Femur (tissue), 1 donor: ENCODE measurements at places on chromosomes 6 and 20.

DNA sequence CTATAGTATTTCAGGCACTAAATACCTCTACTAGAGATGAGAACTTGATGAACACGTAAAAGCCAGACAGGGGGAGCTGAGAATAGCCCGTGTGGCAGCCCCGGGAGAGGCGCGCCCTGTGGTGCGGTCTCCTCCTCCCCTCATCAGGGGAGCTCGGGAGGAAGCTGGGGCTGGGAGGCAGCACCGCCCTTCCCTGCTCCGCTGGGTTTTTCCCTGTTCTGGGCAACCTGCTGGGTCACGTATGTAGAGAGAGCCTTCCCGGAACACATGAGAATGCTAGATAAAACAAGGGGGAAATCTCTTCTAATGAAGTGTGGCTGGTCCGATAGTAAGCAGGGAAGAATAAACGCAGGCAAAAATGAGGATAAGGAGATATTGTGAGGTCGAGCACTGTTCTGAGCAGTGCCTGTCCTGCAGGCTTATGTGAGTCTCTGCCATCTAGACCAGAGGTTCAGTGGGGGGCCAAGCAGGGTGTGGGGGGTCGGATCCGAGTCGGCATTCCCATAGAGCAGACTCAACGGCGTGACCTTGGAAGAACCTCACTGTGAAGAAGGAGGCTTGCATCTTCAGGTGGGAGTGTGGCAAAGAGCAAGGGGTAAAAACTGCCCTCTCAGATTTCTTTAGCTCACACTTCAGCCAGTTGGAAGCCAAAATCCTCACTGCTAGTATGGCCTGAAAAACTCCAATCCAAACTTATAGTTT lies 13.4 kb upstream of the RPS6KA2 start:
- DNase-seq = no peak

DNA sequence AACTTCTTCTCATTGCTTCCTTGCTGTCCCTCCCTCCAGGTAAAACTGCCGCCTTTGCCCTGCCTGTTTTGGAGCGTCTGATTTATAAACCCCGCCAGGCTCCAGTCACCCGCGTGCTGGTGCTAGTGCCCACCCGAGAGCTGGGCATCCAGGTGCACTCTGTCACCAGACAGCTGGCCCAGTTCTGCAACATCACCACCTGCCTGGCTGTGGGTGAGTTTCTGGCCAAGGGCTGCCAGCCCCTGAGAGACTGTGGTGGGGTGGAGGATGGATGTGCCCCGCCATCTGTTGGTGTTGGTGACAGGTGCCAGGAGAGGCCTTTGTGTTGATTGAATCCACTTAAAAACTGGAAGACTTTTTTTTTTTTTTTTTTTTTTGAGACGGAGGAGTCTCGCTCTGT lies 9.5 kb downstream of the DDX27 start:
- no peak for DNase-seq

GRCh38 chr6:135147637-135148592 lies 33.2 kb upstream of the MYB start:
- no peak for DNase-seq

DNA sequence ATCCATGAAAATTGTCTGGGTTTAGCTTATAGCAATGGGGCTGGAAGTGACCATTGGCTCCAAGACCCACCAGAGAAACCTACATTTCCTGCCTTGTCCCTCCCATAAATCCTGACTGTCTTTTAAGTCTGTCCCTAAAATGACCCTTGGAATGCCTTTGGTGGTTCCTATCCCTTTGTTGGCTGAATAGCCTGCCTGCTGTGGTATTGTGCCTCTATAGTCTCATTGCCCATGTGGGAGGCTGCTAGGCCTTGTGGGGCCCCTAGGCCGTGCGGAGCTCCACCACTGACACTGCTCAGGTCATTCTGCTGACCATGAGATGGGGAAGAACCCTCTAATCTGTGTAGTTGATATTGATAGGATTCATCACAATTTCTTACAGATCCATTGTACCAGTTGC lies 43.3 kb downstream of the SCP2D1 start:
- no peak for DNase-seq

- DNase-seq = peak; percentile 94
Measured at GRCh38 chr20:36573103-36573797, at the start of gene TGIF2. TSS of gene TGIF2 (plus strand) at chr20:36573597. CDS start at chr20:36578775, 5,178 bp downstream.

GRCh38 chr6:25053875-25054371 lies 118.2 kb upstream of the RIPOR2 start:
- no peak for DNase-seq

DNA sequence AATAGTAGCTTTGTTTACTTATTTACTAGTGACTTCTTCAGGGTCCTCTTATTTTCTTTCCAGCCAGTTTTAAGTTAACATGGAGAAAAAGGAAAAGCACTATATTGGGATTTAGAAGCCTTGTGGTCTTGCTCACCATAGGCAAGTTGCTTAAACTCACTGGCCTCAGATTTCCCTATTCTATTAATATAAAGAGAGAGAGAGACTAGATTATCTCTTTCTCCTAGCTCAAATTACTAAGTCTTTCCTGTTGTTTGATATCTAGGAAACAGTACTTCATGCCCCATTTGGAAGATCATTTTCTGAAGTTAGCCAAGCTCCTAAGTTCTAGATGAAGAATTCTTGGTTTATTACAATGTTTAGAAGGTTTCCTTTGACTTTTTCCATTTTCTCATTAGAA lies 32.5 kb downstream of the CTNNBL1 start:
- DNase-seq = no peak

DNA sequence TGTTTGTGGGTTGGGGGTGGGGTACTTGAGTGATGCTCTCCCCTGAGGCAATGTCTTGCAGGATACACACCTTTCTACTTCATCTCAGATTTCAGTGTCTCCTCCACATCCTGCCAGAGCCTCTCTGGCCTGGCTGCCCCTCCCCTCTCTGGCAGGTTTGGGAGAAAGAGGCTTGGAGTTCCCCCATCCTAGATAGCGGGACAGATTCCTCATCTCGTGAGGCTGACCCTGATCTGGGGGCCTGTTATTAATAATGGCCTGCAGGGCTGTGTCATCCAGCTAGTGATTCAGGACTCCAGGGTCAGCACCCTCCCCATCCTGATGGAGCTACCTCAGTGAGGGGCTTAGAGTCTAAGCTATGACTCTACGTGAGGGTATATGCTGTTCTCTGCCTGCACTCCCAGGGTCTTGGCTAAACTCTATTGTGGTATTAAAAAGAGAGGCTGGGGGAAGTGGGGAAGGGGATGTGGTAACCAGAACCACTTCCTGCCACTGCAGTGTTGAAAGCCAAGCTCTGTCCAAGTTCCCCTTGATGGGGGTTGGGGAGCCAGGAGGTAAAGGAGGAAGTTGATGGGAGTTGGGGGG lies 3.7 kb upstream of the MMP9 start:
- peak; percentile 68 for DNase-seq

GRCh38 chr20:4721719-4722118 lies at the start of gene PRND:
TSS of gene PRND (plus strand) at chr20:4721909. CDS start at chr20:4724552, 2,643 bp downstream.
- no peak for DNase-seq

DNA sequence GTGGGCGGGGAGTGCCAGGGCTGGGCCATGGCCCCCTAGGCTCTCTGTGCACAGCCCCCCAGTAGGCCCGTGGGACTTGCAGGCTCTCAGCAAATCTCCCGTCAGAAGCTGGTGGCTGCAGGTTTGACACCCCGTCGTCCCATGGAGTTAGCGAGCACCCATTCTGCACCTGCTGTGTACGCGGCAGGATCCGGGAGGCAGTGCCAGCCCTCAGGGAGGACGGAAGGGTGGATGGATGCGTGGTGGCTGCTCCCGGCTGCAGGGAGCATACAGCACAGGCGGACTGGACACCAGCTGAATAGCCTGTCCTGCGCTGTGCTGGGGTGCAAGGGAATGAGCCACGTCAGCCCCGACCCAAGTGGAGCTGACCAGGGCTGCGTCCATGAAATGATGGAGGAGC lies 32.4 kb upstream of the CHRNA4 start:
- DNase-seq = no peak

- DNase-seq = no peak
Measured at GRCh38 chr6:132481189-132481588, 31.7 kb downstream of the STX7 start.

DNA sequence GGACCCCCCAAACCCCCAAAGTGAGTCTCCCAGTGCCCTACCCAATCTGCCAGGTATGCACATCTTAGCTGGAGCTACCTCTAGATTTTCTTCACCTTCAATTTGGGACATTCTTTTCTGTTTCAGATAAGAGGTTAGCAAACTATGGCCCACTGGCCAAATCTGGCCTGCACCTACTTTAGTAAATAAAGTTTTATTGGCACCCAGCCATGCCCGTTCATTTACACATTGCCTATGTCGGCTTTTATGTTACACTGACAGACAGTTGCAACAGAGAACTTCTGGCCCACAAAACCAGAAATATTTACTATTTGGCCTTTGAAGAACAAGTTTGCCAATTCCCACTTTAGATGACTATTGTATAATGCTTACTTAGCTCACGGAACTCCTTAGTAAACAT lies 55.9 kb upstream of the STX16 start:
- DNase-seq = no peak

DNA sequence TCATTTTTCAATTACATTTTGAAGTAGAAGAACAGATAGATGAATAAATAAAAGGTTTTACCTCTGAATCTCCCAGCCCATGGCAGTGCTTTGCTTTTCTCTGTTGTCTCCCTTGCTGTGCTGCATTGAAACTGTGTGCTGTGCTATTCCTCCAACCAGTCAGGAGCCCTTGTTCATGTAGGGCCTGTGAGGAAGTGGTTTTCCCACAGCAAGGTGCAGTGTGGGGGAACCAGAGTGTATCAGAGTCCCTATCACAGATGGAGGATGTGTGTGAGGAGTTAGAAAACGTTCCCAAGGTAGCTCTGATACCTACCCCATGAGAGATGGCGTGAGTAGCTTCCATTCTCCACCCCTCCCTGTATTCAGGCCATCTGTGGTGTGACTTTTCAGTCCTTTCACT lies 72.8 kb upstream of the RALGAPA2 start:
- no peak for DNase-seq

- DNase-seq = peak; percentile 52
Measured at GRCh38 chr20:41476013-41476441, 109.4 kb upstream of the EMILIN3 start.

DNA sequence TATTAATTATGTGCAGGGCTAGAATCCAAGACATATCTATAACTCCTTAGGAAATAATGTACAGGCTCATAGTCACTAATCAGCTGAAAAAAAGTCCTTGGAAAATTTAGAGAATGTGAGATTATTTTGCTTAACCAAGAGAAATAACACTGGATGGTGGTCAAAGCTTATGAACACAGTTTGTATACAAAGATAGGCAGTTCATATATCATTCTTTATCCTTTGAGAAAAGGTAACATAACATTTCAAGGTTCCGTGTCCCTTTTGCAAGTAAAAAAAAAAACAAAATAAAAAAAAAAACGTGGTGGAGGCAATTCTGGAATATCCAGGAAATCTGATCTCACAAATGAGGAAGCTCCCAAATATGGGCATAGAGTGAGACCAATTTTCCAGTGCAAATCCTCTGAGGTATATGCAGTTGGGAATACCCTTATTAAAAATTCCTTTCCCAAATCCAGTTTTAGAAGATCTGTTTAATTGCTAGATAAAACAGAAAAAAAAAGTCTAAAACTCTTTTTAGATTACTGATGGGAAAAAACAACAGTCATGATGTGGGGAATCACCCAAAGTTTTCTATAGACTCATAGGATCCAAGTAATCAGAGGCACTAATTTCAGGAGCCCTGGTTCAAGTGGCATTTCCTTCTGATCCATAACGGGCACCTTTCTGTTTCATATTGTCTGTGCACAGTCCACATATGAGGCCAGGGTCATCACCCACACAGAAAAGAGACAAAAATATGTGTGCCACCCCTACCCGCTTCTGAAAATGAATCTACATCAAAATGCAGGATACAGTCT lies 17.7 kb upstream of the TNFAIP3 start:
- DNase-seq = no peak

DNA sequence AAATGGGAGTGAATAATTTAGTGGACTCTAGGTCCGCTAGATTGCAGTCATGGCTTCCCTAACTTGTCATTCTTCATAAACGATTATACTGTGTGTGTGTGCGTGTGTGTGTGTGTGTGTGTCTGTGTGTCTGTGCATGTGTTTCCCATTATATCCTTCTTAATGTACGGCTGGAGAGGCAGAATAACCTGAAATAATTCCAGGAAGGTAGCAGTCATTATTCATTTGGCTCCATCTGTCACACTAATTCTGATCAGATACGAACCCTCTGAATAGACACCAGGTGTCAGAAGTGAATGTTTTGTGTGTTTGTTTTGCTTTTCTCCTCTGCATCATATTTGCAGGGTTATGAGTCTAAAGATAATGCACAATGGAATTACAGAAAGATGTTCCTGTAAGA lies 372.9 kb downstream of the DOK5 start:
- no peak for DNase-seq

DNA sequence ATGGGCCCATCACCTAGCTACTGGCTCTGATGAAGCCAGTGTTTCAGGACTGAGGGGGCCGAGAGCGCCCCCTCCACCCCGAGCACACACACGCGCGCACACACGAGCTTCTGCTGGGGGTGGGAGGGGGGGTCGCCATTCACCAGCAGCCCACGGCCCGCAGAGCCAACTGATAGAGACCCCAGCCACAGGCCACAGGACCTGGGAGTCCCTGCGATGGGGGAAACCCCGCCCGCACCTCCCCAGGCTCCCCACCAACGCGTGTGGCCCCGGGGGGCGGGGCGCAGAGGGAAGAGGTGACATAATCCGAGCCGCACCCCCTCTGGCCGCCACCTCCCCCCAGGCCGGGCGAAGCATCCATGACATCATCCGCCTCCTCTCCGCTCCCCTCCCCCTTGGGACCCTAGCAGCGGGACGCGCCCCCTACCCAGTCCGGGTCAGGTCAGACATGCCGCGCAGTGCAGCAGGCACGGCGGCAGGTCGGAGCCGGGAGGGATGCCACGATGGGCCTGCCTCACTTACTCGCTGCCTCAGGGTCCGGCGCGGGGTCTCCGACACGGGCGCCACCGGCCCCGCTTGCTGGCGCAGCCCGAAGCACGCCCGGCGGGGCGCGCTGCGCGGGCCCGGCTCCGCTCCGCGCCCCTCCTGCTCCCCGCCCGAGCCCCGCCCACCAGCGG lies at the start of gene LZTS3:
LZTS3 (minus strand) TSS at position 617 of the 677 bp plus-strand sequence. CDS start 6,386 bp downstream, outside the sequence.
- peak; percentile 86 for DNase-seq

DNA sequence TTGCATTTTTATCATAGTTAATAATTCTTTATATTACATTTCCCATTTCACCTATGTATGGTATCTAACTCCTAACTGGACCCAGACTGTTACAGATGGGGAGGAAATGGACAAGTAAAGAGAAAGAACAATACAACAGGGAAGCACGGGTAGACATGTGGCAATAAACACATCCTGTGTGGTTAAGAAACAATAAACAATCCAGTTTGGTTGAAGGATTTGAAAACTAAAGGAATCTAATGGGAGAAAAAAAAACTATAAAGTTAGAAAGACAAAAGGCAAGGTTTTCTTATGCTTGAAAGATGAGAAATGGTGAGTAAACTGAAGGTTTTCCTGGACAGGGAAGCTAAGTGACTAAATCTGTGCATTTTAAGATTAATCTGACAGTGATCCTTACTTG lies 34.9 kb upstream of the ALDH8A1 start:
- DNase-seq = no peak
